ENCODE measurements at places on chromosomes 4 and X.

GRCh38 chrX:148600131-148600530, 99.7 kb downstream of the AFF2 start:
- H3K4me1 ChIP-seq, result no peaks in the 10 kb centered on the region
- no peak overlapping the region for H3K4me3 ChIP-seq
- no peaks in the 10 kb centered on the region for H3K36me3 ChIP-seq
- DNase-seq, result no peak
- no peak overlapping the region for H3K27ac ChIP-seq

DNA sequence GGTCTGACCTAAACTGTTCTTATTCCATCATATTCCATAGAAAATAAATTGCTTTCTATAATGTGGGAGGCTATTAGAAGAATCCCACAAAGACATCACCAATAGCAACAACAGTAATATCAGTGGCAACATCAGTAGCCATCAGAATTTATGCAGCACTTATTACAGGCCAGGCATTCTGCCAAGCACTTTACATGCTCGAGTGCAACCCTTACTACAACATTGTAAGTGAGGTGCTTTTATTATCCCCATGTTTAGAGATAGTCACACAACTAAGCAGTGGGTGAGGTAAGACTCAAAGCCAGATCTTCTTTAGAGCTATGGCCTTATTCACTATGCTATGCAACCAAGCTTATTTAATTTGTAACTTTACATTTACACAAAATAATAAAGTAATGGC, 317.1 kb upstream of the BMP3 start:
- H3K27ac ChIP-seq, result no peak overlapping the region
- no peak overlapping the region for H3K4me3 ChIP-seq
- no peaks in the 10 kb centered on the region for H3K27me3 ChIP-seq

- H3K27ac ChIP-seq, result no peak overlapping the region
- H3K36me3 ChIP-seq, result no peaks in the 10 kb centered on the region
- H3K27me3 ChIP-seq, result no peaks in the 10 kb centered on the region
- no peak for DNase-seq
Observed at GRCh38 chr4:146255463-146255862, 41.1 kb downstream of the REELD1 start.

GRCh38 chr4:179748837-179749236, 2306.6 kb upstream of the AGA start:
- DNase-seq, result no peak
- H3K27ac ChIP-seq, result no peak overlapping the region
- no peaks in the 10 kb centered on the region for H3K4me1 ChIP-seq
- no peaks in the 10 kb centered on the region for H3K36me3 ChIP-seq
- H3K27me3 ChIP-seq, result no peaks in the 10 kb centered on the region

DNA sequence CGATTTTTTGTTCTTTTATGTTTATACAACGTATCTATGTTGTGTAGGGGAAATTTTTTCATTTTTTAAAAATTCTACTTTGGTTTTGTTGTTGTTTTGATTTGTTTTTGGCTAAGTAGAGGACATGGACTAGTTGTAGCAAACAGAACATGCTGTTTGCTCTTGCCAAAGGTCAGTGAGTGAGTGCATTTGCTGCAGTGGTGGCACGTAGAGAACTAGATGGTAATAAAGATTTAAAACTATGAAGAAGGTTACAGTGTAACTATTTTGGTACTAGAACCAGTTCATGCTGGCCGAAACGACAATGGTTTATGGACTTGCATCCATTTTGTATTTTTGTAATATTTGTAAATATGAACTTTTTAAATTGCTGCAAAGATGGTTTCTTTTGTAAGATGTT, 1.9 kb upstream of the SCML1 start:
- H3K36me3 ChIP-seq, result no peaks in the 10 kb centered on the region
- no peaks in the 10 kb centered on the region for H3K4me1 ChIP-seq
- no peak overlapping the region for H3K27ac ChIP-seq
- no peak overlapping the region for H3K4me3 ChIP-seq
- DNase-seq, result no peak

- H3K27me3 ChIP-seq, result no peaks in the 10 kb centered on the region
- H3K4me3 ChIP-seq, result no peak overlapping the region
- H3K27ac ChIP-seq, result peak overlapping the region; percentile 77
- no peaks in the 10 kb centered on the region for H3K36me3 ChIP-seq
- no peaks in the 10 kb centered on the region for H3K4me1 ChIP-seq
Observed at GRCh38 chrX:137426695-137427425, 139.1 kb upstream of the ZIC3 start.
